ENCODE measurements at places on chromosomes 2 and 18.

DNA sequence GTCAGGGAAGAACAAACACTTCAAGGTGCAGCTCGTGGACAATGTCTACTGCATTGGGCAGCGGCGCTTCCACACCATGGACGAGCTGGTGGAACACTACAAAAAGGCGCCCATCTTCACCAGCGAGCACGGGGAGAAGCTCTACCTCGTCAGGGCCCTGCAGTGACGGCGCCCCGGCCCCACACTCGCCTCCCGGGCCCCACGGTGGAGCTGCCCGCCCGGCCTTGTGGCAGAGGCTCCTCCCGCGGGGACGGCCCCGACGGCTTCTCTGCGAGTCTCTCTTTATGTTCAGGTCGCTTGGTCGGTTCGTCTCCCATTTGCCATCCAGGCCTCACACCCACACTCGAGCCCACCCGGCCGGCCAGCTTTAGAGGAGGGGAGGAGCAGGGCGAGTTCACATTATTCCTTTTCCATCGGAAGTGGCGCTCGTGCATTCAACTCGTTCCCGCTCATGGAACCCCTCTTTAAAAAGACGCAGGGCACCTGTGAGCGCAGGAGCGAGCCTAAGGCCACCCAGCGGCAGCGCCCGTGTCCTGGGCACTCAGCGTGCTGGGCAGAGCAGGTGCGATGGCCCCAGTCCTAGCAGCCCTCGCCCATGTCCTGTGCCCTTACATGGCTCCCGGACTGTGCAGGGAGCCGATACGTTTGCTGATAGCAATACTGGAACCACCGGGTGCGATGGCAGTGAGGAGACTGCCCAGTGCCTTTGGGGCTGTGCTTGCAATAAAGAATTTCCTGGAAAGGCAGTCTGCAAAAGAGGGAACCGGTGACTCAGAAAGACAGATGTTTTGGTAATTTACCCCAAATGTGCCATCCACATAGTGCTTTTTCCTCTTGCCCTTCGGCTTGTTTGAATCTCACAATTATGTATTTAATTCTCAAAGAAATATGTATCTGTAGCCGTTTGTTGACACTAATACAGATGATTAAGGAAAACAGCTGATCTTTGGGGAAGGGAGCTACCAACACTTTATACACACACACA lies 148.6 kb downstream of the NCK2 start:
- no peak for DNase-seq

- DNase-seq, result no peak
These were observed 126.9 kb upstream of the DLGAP1 start for GRCh38 chr18:4581966-4582365.

- DNase-seq, result no peak
These were observed 114.0 kb downstream of the STPG4 start for GRCh38 chr2:47041063-47041462.

- no peak for DNase-seq
These were observed 220.2 kb downstream of the SUCLG1 start for GRCh38 chr2:84238907-84239306.

GRCh38 chr2:238882082-238882755 lies 34.3 kb downstream of the TWIST2 start:
- DNase-seq, result no peak

DNA sequence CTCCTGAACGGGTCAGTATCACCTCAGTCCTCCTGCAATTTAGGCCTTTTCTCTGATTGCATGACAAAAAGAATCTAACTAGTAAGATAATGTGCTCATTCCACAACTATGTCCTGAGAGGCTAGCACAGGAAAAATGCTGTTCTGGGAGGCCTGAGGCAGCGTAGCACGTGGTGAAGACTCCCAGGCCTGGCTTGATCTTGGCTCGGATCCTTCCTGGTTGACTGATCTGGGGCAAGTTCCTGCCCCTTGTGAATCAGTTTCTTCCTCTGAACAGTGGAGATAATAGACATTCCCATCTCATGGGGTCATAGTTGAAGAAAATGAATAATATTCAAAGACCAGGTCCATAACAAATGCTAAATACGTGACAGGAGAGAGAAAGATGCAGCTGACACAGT lies 12.3 kb downstream of the FBLN7 start:
- peak; percentile 21 for DNase-seq

DNA sequence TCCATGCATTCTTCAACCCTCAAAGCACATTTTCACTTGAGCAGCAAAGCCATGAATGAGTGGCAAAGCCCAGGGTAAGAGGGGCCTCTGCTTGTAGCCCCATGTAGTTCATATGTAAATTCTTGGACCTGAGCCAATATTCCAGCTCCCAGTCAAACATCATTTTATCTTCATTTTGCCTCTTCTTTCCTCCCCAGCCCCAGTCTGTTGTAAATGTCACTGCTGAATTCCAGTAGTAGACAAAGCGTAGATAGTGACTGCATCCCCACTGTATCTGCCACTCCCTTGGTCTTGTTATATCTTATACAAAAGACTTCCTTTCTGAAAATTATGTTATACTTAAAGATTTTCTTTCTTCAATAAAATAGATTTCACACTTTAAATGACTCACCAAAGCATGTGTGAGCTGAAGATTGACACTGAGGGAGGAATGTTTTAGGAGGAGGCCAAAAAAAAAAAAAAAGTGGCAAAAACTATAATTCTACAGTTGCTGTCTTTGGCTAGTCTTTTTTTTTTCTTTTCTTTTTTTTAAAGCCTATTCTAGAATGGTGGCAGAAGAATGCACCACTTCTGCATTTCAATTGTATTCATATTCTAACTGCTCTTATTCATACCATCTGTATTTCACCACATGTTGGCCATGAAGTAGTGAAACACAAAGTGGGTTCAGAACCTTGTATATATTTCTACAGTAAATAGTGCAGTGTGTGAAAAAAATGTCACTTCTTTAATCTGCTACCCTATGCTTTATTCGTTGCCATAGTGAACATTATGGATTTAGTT lies 306.1 kb downstream of the CPS1 start:
- no peak for DNase-seq

GRCh38 chr2:145137211-145137610 lies 617.3 kb upstream of the ZEB2 start:
- DNase-seq, result peak; percentile 13

DNA sequence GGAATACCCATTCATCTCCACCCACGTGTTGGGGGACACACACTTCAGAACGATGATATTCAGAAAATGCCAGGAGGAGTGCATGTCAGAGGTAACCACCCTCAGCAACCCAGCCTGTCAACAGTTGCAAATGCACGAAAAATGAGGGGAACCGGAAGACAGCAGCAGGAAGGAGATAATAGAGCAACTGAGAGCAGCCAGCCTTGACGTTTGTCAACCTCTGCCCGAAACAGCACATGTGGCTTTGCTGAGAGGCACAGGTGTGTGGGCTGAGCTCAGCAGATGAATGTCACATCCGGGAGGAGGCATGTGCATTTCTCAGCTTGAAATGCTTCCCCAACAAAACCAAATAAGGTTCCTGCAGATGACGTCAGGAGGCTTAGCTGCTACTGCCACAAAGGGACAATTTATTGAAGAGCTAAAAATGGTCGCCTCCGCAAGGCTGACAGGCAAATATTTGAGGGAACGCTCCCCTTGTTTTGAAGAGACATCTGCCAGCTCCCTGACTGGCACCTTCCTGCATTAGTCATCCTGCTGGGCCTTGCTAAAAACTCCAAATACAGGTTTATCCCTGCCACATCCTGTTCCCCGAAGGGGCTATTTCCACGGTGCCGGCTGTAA lies 419.0 kb downstream of the NBAS start:
- peak; percentile 41 for DNase-seq

DNA sequence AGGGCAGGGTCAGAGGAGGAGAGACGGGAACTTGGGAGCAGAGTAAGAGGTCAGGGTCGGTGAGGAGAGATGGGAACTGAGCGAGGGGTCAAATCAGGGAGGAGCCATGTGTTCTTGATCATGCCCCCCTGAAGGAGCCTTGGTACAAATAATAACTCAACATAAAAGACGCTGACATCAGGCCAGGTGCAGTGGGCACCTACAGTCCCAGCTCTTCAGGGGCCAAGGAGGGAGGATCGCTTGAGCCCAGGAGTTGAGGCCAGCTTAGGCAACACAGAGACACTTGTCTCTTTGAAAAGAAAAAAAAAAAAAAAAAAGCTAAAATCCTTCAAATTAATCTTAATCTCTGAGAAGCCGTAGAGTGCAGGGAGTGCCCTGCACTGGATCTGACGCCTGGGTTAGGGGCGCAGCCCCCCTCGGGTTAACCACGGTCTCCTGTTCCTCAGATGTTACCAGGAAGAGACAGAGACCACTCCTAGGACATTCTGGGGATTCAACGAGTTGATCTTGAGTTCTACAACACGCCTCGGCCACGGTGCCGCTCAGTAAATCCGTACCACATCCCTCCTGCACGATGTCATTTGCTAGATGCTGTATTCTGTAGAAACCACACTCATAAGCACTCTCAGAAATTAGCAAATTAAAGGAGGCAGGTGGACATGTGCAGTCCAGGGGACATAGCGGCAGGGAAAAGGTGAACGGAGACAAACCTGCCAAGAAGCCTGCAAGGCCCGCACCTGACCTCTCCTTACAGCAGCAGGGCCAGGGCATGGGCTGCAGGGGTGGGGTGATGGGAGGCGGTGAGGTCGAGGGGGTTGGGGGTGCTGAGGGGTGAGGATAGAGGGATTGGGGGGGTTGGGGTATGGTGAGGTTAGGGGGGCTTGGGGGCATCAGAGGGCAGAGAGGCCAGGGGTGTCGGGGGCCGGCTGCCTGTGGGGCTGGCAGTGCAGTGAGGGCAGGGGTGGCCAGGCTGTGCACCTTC lies 29.2 kb downstream of the SLC66A2 start:
- no peak for DNase-seq

DNA sequence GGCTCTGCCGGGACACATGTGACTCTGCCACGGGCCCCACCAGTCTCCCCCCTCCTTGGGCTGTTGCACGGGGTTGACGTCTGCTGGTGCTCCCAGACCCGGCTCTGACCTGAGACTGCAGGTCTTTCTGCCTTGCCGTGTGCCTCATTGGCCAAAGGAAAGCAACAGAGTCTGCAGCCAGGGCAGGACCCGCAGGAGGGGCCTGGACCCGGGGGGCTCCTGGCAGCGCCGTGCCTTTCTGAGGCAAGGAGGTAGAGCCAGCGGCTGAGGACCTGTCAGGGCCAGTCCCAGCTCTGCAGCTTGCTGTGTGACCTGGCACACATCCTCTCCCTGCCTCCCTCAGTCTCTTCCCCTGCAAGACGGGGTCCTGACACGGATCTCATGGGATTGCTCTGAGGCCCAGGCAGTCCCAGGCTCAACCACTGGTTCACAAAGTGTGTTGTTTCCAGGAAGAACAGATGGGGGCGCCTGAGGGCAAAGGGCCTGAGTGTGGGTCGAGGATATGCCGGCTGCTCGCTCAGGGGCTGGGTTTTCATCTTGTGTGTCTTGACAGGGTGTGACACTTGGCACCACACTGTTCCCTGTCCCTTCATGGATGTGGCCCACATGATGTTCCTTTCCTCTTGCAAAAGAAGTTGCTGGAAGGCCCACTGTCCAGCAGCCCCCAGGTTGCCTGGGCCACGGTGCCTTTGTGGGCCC lies 9.0 kb downstream of the CAPN10 start:
- DNase-seq, result no peak

DNA sequence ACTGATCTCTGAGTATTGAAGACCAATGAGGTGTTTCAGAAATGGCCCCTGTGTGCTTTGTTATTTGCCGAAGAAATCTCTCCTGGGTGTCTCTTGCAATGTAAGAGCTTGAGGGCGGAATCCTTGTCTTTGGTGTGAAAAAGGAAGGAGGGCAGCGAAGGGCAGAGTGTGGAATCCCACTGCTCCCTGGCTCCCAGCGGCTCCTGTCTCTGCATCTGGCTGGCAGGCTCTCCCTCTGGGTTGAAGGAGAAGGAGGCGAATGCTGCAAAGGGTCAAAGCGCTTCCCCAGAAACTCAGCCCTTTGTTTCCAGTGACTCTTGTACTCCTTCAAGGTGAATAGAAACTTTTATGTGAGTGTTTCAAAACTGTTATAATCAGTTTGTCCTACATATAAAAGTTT lies 457.5 kb downstream of the CNTNAP5 start:
- no peak for DNase-seq

DNA sequence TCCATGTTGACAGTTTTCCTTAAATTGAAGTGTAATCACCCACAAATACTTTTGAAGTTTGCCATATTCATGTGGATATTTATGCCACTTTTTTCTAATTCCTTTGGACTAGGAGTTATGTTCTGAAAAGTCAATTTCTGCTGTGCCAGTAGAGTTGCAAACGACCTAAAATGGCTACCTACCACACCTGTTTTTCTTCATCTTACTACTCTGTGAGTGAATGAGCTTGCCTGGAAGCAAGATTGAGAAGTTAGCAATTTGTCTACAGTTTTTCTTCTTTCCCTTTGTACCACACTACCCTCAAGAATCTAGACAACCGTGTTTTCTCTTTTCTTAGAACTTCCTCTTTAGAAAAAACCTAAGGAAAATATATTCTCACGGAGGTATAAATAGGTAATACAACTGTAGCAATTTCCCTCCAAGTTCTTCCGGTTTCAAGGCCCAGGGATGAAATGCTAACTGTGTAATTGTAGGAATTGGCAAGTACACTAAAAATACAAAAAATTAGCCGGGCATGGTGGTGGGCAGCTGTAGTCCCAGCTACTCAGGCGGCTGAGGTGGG lies 7.3 kb upstream of the SLC39A10 start:
- no peak for DNase-seq

- no peak for DNase-seq
These were observed 3.8 kb upstream of the EGR4 start for GRCh38 chr2:73297151-73297559.

GRCh38 chr2:5495586-5495985 lies 196.6 kb upstream of the SOX11 start:
- no peak for DNase-seq

GRCh38 chr18:71797554-71797953 lies 746.6 kb downstream of the CBLN2 start:
- DNase-seq, result no peak

- peak; percentile 51 for DNase-seq
These were observed 578 bp downstream of the IWS1 start for GRCh38 chr2:127525691-127526131.

- no peak for DNase-seq
These were observed 184.1 kb upstream of the ACVR2A start for GRCh38 chr2:147660680-147661079.

GRCh38 chr2:42752314-42752713 lies 11.6 kb downstream of the OXER1 start:
- DNase-seq, result no peak

DNA sequence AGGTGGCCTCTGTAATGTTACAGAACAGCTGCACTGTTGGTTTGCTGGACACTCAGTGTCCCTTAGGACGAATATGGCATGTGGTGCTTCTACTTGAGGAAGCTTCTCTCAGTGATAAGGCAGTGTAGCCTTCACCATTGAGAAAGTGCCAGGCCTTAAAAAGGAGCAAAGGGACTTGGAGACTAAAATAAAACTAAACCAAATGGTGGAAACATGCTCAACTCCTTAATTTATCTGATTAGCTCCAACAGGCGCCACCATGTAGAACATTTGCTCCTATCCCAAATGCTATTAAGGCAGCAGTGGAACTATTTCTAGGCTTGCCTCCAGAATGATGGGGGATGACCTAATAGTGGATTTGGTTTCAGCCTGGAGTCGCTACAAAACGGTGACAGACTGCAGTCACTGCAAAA lies 77.5 kb upstream of the MYL1 start:
- DNase-seq, result no peak

- DNase-seq, result peak; percentile 69
These were observed 152.5 kb downstream of the CYP26B1 start for GRCh38 chr2:71995067-71995665.

- peak; percentile 35 for DNase-seq
These were observed 111.1 kb downstream of the KLHL14 start for GRCh38 chr18:32661486-32662299.

Data from MCF 10A (cell line).